ENCODE measurements at places on chromosomes 11 and 22.

DNA sequence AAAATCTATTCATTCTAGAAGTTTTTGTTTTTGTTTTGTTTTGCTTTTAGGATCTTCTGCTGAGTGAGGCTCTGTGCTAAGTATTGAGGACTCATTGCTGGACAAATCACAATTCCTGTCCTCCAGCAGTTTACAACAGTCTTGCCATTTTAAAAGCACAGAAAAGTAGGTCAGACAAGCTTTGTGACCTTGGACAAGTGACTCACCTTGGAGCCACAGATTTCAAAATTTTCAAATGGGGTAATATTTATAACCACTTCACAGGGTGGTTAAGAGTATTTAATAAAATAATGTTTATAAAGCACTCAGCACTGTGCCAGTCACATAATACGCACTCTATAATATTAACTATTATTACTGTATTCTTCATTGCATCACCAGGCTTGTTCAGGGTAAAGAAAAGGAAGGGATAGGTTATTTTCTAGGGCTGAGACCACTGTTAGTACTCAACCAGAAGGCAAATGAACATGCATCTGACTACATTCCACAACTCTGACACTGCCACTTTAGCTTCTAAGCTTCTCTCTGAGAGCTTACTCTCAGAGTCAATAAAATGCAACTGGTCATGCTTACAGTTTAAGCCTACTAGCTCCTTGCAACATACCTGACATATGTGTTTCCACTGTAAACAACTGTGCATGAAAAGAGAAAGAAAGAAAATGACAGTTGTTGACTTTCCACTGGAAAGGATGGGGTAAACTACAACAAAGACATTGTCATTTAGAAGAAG lies 63.2 kb upstream of the FIBIN start:
- no peak for DNase-seq

- no peak for DNase-seq
Observed at GRCh38 chr22:23263651-23264555, 83.6 kb downstream of the BCR start.

DNA sequence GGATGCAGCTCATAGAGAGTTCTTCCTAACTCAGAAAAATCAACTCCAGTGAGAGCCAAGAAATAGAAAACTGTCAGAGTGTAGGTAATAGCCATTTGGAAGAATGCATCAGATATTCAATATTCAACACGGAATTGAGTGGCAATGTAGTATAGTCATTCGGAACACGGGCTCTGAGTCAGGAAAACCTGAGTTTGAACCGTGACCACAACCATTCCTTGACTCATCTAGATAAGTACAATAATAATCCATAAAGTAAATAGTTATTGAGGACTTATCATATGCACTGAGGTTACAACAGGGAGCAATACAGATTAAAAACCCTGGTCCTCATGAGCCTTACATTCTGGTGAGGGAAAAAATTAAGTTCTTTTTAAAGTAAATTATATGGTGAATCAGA lies 62.6 kb upstream of the PHF21A start:
- no peak for DNase-seq

DNA sequence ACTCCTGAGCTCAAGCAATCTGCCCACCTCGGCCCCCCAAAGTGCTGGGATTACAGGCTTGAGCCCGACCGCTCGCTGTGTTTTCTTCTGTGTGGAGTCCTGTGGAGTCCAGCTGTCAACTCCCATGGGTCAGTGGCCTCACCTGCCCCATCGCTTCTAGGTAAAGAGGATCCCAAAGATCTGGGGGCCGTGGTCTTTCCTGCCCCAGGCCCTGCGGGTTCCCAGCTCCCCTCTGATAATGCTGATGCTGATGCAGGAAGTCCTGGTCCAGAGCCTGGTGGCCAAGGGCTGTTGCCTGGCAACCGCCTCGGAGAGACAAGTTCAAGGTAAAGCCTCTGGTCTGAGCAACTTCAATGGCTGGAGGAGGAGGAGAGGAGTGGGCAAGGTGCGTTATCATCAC lies 9.6 kb downstream of the SSTR3 start:
- no peak for DNase-seq

- DNase-seq: no peak
Observed at GRCh38 chr11:46236918-46237247, 40.6 kb upstream of the CREB3L1 start.

GRCh38 chr11:16460508-16460907 lies 104.2 kb upstream of the SOX6 start:
- DNase-seq: no peak

DNA sequence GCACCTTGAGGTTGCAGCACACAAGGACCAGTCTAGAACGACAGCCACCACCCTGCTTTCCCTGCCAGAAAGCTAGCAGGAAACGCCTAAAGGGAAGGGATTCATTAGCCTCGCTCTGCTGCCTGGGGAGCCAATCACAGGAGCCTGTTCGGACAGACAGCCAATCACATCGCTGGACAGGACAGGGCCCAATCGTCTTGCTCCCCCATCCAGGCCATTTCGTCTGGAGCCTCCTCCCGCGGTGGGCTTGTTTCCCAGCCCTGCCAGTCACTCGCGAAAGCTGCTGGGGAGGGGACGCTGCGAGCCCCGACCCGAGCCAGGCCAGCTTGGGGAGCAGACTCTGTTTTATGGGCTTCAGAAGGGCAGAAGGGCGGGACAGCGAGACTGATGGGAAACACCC lies 79.8 kb upstream of the NCAM1 start:
- DNase-seq: peak; percentile 94

GRCh38 chr11:86588566-86589090 lies 83.8 kb downstream of the ME3 start:
- peak; percentile 92 for DNase-seq

DNA sequence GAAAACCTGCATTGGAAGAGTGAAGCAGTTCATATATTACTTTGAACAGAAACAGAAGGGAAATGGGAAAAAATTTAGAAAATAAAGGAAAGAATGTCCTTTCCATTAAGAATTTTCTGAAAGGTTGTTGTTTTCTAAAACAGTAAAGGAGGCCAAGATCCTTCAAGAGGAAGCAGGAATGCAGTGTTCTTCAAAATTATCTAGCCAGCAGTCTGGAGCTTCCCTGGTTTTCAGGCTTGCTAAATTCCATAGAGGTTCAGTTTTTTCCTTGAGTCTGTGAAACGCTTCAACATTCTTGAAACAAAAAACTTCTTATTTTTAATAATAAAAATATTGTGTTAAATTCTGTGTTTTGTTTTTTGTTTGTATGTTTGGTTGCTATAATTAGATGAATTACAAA lies 189.0 kb upstream of the ANO3 start:
- DNase-seq: no peak

GRCh38 chr11:116224154-116224888 lies 548.5 kb downstream of the BUD13 start:
- peak; percentile 68 for DNase-seq

GRCh38 chr22:23245799-23246136 lies 65.5 kb downstream of the BCR start:
- no peak for DNase-seq

DNA sequence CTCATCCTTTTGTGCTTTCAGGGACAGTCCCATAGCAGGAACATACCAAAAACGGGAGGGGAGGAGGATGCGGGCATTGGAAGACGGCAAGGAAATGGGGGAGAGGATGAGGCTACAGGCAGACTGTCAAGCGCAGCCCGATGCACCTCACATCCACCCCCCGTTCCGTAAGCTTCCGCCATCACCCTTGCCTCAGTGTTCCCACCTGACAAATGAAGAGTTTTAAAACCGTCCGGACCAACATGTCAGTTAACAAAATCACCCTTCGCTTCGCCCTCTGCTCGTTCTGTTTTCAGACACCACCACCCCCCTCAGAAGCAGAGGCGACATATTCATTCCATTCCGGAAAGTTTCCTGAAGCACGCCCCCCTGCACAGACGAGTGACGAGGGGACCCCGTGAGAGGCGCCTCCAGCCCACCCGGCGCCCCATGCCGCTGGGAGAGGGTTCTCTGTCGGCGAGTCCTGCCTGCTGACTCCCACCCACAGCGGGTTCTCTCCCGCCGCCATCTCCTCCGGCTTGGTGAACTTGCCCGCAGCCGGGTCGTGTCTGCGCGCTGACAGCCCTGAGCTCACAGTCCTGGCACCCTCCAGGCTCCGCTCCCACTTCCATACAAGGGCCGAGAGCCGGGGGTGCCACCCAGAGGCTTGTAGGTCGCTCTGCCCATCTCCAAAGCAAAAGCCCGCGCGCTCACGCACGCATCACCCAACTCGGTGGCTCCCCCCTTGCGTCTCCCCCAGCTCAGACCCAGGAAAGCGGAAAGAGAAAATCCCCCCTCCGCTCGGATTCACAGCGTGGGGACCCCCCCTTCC lies 1.5 kb downstream of the IGSF9B start:
- peak; percentile 54 for DNase-seq

DNA sequence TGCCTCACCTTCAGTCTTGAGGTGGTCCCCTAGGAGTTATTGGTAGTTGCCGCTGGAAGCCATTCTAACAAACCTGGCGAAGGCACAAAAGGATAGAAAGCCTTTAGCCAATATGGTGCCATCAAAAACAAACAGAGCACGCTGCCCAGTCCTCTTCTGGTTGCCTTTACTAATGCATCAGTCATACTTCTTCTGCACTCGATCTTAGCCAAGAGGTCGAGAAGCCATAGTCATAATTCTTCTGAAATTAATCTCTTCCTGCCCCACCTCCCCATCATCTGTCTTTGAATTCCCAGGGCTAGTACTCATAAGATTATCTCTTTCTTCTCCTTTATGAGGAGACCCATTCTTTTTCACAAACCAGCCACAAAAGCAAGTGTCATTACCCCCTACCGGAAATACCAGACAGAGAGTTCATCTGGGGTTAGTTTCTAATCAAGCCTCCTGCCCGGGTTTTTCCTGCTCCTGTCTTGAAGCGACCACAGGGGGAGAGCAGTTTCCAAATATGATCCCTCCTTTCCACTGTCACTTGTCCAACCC lies 21.4 kb upstream of the EHF start:
- no peak for DNase-seq

DNA sequence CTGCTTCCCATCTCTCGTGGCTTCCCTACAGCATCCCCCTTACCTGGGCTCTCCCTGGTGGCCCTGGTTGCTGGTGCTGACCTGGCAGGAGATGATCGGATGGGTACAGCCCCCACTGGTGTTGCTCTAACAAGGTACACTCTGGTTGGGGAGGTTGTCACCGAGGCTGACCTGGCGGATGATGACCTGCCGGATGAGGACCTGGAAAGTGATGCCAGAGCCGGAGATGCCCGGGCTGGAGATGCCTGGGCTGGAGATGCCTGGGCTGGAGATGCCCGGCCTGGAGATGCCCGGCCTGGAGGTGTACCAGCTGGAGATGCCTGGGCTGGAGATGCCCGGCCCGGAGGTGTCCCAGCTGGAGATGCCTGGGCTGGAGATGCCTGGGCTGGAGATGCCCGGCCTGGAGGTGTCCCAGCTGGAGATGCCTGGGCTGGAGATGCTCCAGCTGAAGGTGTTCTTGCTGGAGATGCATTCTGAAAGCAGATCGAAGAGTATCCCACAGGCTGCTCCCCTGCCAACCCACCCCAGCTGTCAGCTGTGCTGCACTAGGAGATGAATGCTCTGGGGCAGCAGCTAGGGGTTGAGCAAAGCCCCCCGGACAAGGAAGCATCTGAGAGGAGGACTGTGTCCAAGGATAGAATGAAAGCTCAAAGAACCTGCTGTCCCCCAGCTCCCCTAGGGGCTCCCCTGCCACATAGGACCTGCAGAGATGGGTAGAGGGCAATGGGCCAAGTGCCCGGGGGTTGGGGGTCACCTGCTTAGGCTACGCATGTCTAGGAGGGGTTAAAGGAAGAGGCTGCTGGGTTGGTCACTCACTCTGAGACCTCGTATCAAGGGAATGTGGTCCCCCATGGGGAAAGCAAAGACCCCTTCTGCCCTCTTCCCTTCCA lies 10.6 kb downstream of the TMPRSS13 start:
- no peak for DNase-seq

DNA sequence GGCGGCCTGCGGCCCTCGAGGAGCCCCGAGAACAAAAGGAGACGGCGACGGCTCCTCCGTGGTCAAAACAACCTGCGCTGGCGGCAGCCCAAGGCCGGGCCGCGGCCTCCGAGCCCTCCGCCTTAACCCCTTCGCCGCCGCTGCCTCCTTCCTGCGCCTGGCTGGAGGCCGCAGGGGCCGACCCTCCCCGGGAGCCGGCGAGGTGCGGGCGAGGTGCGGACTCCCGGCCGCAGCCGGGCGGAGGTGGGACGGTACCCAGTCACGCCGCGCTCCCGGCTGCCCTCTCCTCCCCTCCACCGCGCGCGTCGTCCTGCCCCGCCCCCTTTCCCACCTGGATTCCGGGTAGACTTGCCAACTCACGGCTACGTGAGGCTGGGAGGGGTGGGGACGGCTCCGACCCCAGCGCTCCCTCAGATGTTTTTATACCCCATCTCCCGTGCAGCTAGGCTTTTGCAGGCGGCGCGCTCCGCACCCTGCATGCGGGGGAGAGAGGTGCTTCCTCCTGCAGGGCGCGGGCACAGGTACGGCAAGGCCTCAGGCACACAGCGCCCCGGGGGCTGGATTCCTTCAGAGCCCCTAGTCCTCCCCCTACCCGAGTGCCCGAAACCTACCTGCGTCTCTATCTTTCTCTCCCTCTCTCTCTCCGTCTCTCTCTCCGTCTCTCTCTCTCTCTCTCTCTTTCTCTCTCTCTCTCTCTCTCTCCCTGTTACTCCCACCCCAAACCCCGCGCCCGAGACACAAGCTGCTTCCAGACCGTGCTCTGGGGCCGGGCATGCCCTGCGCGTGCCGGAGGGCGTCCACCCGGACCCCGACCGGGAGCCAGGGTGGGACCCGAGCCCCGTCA lies 2.0 kb downstream of the PDGFB start:
- DNase-seq: peak; percentile 82

DNA sequence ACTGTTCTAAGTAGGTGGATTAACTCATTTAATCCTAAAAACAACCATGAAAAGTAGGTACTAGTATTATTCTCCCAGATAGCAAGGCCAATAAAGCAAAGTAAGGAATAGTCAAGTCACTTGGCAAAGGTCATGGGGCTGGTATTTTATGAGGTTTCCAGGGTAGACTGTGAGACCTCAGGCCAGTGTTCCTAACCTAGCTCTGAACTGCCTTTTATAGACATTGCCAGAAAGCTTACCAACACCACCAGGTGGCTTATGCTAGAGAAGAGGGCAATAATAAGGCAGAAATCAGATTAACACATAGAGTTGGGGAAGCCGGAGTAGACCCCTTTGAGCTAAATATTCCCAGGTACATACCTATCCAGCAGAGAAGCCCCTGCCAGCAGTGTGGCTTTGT lies 490.9 kb upstream of the TENM4 start:
- DNase-seq: no peak

DNA sequence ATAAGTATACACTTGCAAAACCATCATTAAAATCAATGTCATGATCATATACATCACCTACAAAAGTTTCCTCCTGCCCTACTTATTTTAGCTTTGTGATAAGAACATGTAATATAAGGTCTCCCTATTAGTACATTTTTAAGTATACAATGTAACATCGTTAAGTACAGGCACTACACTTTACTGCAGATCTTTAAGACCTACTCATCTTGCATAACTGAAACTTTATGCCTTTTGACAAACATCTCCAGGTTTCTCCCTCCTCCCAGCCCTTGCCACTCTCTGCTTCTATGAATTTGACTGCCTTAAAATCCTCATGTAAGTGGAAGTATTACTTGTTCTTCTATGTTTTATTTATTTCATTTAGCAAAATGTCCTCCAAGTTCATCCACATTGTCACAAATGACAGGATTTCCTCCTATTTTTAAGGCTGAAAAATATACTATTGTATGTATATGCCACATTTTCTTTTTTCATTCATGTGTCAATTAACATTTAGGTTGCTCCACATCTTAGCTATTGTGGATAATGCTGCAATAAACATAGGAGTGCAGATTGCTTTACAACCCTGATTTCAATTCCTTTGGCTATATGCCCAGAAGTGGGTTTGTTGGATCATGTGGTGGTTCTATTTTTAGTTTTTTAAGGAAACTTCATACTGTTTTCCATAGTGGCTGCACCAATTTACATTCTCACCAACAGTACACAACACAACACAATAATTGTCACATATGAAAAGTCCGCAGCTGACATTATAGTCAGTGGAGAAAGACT lies 471.1 kb upstream of the ANO3 start:
- peak; percentile 45 for DNase-seq
